ENCODE measurements at places on chromosomes 7 and 10.

DNA sequence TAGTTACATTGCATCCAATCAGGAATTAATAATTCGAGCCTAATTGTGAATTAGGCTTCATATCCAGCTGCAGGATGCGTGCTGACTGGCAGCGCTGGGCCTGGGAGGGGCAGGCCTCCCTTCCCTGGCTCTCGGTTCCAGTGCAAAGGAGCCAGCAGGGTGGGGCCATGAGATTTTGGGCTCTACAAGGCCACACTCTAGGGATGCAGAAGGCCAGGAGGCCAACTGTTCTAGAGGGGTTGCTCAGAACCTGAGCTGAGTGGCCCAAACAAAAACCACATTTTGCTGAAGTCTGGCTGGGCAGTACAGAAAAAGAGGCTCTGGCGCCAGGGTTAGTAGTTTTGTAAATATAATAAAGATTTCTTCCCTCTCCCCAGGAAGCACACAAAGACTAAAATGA is 72.3 kb downstream of the CLEC2L start:
- no peak for DNase-seq

DNA sequence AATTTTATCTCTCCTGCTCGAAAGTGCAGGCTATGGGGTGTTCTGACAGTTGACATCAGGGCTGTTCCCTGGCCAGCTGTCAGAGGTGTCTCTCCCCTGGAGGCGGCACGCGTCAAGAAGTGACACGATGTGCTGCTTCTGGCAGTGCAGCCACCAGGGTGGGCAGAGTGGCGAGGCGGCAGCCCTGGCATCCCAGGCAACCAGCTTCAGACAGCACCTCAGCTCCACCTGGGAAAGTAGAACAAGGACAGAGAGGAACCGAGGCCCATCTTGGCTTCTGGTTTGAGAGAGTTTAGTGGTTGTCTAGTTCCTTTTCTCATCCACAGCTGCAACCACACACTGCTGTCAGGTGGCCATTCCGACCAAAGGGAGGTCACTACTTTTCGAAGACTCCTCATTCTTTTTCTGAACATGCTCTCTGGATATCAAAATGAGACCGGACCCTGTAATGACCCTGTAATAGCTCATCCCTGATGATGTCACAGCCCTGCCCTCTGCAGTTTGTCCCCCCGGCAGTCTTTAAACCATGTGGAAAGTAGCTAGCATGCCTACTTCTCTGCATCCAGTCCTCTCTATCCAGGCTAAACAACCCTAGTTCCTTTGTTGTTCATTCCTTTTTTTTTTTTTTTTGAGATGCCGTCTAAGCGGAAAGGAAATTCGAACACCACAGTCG is 381.0 kb upstream of the NRP1 start:
- peak; percentile 66 for DNase-seq

GRCh38 chr10:78566284-78567111 is 502.3 kb upstream of the ZMIZ1 start:
- DNase-seq = no peak

GRCh38 chr10:6092731-6093130 is 3.9 kb downstream of the RBM17 start:
- DNase-seq = no peak

DNA sequence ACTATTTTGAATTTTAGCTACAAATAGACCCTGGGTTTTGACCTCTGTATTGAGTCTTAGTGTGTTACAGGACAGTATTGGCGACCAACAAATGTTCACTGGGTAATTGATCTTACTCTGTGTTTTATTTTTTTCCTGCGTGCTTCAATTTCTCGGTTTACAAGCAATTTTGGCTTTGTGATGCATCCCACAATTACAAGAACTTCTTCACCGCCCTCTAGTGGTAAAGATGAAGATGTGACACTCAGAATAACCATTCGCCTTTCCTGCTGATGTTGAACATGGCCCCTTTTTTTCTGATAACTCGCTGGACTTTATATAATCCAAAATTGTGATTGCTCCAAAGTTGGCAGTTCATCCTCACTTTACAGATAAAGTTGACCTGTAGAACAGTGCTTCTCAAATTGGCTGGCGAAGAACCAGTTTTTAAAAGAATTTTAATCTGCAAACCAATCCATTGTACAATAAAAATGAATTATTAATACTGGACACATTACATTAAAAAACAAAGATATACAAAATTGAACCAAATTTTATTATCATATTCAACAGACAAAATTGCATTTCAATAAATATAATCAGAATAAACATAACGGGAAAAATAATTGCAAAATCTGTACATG is 20.2 kb upstream of the SMC3 start:
- no peak for DNase-seq

DNA sequence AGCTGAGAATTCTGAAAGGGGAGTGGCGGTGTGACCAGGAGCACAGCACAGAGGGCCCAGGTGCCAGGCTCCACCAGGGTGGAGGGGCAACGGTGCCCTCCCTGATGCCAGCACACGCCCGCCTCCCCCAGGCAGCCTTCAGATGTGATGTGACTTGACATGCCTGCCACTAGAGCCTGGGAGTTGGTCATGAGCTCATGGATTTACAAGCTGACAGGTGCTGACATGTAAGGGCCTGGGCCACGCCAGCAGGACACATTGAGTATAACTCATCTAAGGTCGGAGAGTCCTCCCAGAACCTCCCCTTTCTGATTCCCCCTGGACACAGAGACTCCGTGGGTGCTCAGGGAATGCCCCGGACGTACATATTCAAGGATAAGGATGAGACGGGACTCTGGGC is 74.2 kb downstream of the LSM5 start:
- no peak for DNase-seq

GRCh38 chr7:45217358-45217757 is 59.8 kb downstream of the RAMP3 start:
- no peak for DNase-seq

DNA sequence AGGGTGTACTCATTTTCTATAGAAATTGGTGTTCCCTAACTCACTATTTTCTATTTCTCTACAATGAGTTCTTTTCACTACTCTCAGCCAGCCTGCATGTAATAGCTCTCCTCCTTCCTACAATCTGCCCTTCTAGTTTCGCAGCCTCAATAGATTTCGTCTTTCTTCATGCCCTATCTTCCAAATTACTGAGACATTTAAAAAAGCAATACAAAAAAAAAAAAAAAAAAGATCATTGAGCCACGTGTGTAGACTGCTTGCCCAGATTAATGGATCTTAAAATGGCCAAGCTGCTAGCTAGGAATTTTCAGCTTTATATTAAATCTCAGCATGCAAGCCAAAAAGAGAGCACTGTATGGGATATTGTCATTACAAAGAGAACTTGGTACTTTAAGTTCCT is 55.5 kb downstream of the ZNF277 start:
- no peak for DNase-seq

- DNase-seq = no peak
Observed at GRCh38 chr10:52780391-52781155, 8.0 kb upstream of the MBL2 start.

DNA sequence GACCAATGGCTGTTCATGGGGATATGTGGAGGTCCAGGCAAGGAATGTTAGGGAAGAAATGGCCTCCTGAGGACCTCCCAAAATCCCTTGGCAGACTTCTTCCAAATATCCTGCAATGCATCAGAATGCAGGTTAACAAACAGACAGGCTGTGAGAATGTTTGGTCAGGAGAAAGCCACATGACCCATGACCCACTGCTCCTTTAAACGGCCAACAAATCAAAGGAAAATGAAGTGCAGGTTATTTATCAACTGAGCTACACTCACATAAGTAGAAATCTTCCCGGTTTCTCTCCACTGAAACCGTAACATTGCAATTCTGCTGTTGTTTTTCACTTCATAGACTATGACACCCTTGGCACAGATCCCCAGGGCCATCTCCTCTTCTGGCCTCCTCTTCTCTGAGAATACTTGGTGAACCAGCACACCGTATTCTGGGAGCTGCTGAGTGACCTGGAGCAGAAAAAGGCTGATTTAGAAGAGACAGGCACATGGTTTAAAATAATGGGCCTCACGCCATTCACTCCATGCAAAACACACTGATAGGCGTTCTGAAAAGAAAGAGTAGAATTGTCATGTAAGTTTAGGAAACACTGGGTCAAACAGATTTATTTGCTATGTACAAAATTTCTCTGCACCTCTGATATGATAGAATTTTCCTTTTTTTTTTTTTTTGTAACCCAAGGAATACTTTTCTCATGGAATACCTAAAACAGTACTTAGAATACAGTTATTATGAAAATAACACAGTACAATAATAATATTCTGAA is 67.8 kb downstream of the FRMPD2 start:
- DNase-seq = peak; percentile 65

DNA sequence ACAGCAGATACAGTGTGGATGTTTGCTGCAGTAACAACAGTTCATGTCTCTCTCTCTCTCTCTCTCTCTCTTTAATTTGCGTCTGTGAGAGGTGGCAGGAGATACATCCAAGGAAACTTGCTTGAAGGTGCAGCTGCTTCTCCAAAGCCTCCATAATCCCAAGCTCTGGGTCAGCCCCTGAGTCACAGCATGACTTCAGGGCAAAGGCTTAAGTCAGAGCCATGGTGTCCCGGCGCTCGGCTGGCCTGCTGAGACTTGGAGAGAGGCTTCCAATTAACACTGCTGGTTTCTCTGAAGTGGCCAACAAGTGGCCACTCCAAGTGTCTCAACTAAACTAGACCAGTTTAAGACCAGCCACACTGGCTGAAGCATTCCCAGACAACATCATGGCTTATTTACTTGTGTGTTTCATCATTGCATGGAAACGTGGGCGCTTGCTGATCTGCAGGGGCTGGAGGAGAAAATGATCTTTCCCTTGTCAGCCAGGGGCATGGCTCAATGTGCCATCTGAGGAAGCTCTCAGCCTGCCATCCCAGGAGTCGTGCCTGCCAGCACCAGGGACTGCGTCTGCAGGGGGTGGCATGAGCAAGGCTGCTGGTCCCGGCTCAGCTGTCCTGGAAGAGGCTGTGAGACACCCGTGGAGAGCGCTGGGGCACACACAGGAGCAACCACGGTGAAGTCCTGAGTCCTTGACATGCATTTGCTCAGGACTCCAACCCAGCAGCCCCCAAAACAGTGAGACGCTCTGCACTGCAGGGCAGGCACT is 254.2 kb downstream of the COBL start:
- no peak for DNase-seq

GRCh38 chr10:102413806-102414561 is 4.6 kb downstream of the PSD start:
- DNase-seq = no peak

DNA sequence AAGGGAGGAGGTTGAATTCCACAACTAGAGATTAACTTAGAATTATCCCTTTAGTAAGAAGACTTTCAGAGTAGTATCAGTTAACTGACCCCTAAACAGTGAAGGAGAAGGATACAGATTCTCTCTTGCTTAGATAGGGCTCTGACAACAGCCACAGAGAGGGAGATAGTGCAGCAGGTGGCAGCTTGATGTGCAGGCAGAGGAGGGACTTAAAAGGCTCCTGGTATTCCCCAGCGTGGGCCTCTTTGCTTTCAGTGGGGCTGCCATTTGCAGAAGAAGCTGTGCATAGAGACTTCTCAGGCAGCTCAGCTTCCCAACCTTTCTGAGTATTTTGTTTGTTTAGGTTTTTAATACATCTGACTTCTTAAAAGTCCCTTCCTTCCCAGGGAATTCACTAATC is 16.0 kb downstream of the FZD1 start:
- no peak for DNase-seq
